EH (cell line): ENCODE measurements at places on chromosomes 12 and 14.

DNA sequence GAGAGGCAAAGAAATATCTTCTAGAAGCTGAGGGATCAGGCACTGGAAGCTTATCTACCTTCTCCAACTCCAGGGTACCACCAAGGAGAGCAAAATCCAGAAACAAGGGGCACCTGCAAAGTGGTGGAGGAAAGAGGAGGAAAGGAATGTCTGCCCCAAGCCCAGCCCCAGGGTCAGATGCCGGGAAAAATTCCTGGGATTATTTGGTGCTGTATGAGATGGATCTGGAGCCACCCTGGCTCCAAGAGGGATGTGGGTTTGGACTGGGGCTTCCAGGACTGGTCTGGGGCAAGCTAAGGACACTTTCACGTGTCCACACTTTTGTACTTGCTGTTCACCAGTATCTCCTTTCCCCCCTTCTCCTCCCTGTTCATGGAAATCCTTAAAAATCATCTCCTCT, 69.8 kb downstream of the DPF3 start:
- DNase-seq = peak; percentile 61

- DNase-seq = peak; percentile 1
These were observed 161.3 kb downstream of the CPNE8 start for GRCh38 chr12:38744041-38744440.

DNA sequence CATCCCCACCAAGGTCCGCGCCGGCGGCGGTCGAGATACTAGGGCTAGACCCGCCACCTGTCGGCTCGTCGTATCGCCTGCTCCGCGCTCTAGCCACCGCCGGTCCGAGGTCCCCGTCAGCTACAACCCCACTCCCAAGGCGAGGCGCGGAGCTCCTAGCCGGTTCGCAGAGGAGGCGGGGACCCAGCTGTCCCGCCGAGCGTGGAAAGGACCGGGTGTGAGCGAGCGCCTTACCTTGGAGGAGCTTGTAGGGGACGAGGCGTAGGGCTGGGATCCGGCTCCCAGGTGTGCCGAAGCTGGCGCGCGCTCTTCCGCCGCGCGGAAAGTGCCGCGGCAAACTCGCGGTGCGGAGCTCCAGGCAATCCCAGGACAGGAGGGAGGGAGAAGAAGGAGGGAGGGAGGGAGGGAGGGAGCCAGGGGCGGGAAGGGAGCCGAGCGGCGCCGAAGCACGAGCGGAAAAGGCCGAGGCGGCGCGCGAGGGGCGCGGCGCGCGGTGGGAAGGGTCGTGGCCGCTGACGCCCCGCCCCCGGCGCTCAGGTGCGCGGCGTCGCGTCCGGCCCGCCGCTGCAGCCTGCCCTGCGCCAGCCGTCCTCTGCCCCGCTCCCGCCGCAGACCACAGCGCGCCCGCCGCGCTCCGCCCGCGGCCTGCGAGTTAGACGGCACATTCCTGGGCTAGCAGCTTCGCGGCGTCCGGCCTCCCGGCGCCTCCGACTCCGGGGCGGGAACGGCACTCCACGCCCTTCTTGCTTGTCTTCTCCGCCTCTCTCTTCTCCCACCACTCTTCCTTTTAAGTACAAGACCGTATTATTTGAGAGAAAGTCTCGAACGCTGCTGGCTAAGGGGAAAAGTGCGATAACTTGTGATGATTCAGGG, at the start of gene PAWR:
PAWR (minus strand) TSS at position 327 of the 873 bp plus-strand sequence. CDS start 720 bp downstream, outside the sequence.
- DNase-seq = peak; percentile 94

- no peak for DNase-seq
These were observed 391.4 kb downstream of the FUT8 start for GRCh38 chr14:65803885-65804284.

DNA sequence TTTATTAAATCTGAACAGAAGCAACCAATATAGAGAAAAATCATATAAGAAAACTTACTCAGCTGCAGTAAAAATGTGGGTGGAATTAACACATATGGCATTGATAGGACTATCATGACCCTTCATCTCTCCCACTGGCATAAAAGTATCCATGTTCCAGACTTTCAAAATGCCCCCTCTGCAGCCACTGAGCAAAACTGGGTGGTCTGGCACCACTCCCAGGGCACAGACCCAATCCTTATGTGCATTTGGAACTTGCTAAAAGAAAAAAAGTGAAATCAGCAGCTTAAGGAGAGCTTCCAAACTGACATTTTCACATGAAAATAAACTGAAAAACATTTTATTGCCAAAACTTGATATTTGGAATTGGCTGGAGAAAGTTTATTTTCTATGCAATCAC, 141.5 kb downstream of the KIF21A start:
- DNase-seq = no peak

DNA sequence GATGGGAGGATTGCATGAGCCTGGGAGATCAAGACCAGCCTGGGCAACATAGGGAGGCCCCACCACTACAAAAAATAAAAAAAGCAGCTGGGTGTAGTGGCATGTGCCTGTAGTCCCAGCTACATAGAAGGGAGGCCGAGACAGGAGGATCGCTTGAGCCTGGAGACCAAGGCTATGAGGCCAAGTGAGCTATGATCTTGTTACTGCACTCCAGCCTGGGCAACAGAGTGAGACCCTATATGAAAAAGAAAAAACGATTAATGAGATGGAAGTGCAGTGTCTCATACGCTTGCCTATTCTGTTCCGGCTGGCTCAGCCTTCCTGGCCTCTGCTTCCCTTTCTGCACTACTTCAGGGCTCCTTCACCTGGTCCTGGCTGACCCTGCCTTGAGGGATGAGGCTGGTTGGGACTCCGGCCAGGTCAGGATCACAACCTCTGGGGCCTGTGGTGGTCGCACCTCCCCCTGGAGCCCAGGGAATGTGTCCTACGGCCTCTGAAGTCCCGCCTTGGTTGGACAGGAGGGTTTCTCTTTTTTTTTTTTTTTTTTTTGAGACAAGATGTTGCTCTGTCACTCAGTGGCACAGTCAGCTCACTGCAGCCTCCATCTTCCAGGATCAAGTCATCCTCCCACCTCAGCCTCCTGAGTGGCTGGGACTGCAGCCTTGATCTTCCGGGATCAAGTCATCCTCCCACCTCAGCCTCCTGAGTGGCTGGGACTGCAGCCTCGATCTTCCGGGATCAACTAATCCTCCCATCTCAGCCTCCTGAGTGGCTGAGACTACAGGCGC, 10.7 kb downstream of the TEDC1 start:
- no peak for DNase-seq

GRCh38 chr12:69410571-69410970, 51.0 kb downstream of the YEATS4 start:
- DNase-seq = no peak

- no peak for DNase-seq
These were observed 139.8 kb downstream of the TMTC2 start for GRCh38 chr12:82826505-82826904.

DNA sequence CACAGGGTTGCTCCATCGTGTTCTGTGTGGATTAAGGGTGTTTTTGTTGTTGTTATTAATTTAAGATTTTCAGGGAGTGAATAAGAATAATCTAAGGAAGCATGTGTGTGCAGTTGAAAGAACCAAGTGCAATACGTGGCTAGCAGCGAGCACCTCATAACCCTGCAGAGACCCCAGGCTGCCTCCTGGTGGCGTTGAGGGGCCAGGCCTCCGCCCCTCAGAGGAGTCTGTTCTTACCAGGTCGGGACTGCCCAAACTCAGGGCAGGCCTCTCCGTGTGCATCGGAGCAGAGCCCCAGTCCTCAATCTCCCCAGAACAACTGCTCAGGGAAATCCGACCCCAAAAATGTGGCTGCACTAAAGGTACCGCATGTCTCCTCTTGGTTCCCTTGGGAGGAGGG, 36.8 kb downstream of the IL31 start:
- no peak for DNase-seq

GRCh38 chr12:3863756-3864155, 9.4 kb downstream of the PARP11 start:
- no peak for DNase-seq

- DNase-seq = no peak
These were observed 185.1 kb downstream of the ADGRD1 start for GRCh38 chr12:131138638-131139362.

GRCh38 chr12:62767946-62768345, 167.0 kb downstream of the PPM1H start:
- no peak for DNase-seq

DNA sequence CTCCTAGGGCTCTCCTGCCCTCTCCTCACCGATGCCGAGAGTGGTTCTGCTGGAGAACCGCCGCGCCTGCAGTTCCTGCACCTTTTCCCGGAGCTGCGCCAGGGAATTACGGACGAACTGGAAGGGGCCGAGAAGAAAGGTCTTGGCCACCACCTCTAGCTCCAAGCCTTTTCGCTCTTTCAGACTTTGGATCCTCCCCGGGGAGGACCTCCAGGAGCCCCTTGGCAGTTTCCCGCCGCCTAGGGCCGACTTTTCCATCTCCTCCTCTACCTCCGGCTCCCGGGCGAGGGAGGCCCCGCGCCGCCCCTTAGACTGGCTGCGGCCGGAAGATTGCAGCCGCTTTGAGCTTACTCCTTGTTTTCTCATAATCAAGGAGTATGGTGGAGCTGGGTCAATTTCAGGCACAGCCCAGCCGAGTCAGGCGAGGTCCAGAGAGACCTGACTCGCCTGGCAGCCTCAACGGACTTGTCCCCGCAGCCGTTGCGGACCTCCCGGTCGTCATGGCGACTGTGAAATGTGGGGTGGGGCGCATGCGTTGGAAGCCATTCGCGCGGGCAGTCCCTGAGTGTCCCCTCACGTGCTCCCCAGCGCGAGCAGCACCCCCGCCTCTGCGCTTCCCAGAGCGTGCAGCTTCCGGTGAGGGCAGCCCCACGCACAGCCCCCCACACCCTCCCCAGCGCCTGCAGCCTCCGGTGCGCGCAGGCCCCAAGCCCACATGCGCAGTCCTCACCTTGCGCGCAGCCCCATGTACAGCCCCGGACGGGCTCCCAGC, at the start of gene DPY19L2:
DPY19L2 (minus strand) TSS at position 466 of the 772 bp plus-strand sequence; CDS start at position 366, 100 bp downstream.
- peak; percentile 71 for DNase-seq

DNA sequence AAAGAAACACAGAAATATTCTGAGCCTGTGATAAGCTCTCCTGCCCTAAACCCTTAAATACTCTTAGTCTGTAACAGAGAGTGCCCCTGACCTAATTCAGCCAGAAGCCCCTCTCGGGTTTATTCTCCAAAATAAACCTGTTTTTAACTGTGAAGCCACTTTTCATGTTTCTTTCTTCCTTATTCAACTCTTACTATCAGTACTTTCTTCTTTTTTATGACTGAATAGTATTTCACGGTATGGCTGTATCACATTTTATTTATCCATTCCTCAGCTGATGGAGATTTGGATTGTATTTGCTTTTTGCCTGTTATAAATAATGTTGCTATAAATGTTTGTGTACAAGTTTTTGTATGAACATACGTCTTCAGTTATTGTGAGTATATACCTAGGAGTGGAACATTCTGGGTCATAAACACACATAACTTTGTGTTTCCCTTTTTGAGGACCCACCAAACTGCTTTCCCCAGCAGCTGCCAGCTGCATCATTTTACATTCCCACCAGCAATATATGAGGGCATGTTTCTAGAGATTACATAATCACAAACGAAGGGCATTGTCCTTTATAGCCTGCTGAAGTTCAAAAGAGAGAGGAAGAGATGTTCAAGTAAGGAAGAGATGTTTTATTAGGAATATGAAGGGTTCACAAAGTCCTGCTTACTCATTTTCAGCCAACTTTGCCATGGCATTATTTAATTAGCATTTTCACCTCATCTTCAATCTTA, 199.4 kb upstream of the NUDT4 start:
- DNase-seq = no peak

- DNase-seq = no peak
These were observed 38.2 kb downstream of the RAD52 start for GRCh38 chr12:911191-911826.

- DNase-seq = no peak
These were observed 16.7 kb downstream of the TBC1D30 start for GRCh38 chr12:64840949-64841717.

- no peak for DNase-seq
These were observed 378.9 kb upstream of the PRICKLE1 start for GRCh38 chr12:42968426-42968825.

GRCh38 chr12:125944446-125944845, 879.2 kb downstream of the AACS start:
- DNase-seq = no peak

- DNase-seq = no peak
These were observed 36.6 kb downstream of the SFSWAP start for GRCh38 chr12:131747276-131748177.

- DNase-seq = peak; percentile 55
These were observed 5.4 kb downstream of the RAPGEF3 start for GRCh38 chr12:47753021-47754001.

GRCh38 chr14:69654116-69654515, 42.7 kb downstream of the SUSD6 start:
- DNase-seq = no peak
